ENCODE measurements at places on chromosomes 13 and 19.
A peak's percentile ranks its signal among the peaks of the same experiment; 100 is the strongest.

DNA sequence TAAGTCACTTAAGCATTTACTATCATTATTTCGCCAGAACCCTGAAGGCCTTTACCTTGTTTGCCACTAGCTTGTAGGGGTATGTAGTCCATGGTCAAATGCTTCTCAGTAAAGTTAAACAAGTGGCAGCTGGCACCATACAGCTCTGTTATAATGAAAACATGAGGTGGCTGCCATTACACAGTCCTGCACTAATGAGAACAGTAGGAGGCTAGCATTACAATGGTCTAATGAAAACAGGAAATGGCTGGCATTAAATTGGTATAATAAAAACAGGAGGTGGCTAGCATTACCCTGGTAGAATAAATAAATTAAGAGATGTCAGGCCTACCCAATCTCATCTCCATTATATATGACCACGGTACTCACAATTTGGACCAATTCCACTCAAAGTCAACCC is 107.5 kb downstream of the PCDH17 start:
- no peak for DNase-seq

- no peak for DNase-seq
These were observed 31.0 kb downstream of the PIP5K1C start for GRCh38 chr19:3669082-3669946.

- no peak for DNase-seq
These were observed 1.4 kb upstream of the RAVER1 start for GRCh38 chr19:10334588-10335351.

- DNase-seq, result no peak
These were observed 50.6 kb upstream of the MTIF3 start for GRCh38 chr13:27500806-27501534.

DNA sequence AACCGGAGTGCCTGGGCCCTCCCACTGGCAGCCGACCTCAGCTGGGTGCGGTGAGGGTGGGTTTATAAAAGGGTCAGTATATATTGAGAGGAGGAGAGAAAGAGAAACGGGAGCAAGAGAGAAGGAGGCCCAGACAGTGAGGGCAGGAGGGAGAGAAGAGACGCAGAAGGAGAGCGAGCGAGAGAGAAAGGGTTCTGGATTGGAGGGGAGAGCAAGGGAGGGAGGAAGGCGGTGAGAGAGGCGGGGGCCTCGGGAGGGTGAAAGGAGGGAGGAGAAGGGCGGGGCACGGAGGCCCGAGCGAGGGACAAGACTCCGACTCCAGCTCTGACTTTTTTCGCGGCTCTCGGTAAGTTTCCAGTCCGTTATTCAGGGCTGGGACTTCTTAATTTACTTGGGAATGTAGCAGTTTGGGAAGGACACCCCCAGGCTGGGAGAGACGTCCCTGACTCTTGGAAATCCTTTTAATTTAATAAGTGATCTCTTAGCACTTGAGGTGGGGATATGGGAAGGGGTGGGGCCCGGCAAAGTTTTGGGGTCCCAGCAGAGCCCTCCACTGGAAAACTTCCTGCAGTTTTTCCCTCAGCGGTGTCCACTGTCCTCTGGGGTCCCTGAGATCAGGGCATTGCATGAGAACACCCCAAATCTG is at the start of gene EMP3:
Gene EMP3, plus strand, starts transcription at position 288 of the 646 bp plus-strand sequence. CDS start 1,293 bp downstream, outside the sequence.
- DNase-seq, result peak; percentile 79

GRCh38 chr13:51922771-51923480 is 61.2 kb downstream of the CCDC70 start:
- DNase-seq, result no peak

- DNase-seq, result no peak
These were observed 12.5 kb downstream of the EPN1 start for GRCh38 chr19:55687281-55688201.

- DNase-seq, result no peak
These were observed 3.1 kb downstream of the TEX29 start for GRCh38 chr13:111323549-111323948.

GRCh38 chr13:98581971-98582702 is 5.2 kb upstream of the STK24 start:
- DNase-seq, result no peak

DNA sequence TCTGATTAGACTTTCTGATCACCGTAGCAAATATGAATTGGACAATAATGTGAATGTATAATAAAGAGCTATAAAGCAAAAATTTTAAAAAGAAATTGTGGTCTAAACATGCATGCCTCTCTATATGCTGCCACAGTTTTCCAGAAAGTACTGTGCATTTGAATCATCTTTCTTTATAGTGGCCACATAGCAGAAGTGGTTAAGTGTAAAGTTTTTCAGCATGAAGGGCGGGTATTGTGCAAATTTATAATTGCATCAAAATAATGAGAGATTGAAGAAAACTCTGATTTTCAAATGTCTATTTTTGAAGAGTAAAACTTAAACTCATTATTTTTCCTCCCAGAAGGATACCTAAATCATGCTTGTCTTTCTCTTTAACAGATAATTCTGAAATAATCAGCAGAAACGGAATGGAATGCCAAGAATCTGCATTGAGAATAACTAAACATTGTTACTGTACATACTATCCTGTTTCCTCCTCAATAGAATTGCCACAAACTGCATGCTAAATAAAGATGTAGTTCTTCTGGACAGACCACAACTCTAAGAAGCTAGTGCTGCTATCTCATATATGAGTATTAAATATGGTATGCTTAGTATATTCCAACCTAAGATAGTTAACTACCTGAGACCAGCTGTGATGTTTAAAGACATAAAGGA is 42.9 kb upstream of the RAP2A start:
- DNase-seq, result no peak

DNA sequence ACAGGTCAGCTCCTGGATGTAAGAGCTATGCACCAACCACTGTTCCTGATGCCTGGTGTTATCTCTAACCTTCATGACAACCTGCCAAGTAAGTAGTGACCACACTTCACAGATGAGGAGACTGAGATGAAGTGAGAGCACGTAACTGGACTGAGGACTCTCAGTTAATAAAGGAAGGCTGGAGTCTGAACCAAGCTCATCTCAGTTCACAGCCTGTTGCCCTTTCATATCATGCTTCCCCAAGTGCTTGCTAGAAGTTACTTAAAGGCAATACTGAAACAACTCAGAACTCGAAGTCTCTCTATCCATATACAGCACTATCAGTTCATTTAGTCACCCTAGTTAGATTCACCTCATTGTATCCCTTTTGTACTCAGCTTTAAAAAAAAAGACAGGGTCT is 119.7 kb downstream of the ABCC4 start:
- no peak for DNase-seq

DNA sequence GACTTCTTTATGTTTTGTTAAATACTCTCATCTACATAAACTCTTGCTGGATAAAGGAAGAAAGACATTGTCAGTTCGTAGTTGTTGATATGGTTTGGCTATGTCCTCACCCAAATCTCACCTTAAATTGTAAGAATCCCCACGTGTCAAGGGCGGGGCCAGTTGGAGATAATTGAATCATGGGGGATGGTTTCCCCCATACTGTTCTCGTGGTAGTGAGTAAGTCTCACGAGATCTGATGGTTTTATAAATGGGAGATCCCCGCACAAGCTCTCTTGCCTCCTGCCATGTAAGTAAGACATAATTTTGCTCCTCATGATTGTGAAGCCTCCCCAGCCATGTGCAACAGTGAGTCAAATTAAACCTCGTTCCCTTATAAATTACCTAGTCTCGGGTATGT is 3.6 kb downstream of the ADGRE1 start:
- DNase-seq, result no peak

- no peak for DNase-seq
These were observed 457.3 kb downstream of the FGF14 start for GRCh38 chr13:101944521-101944920.

DNA sequence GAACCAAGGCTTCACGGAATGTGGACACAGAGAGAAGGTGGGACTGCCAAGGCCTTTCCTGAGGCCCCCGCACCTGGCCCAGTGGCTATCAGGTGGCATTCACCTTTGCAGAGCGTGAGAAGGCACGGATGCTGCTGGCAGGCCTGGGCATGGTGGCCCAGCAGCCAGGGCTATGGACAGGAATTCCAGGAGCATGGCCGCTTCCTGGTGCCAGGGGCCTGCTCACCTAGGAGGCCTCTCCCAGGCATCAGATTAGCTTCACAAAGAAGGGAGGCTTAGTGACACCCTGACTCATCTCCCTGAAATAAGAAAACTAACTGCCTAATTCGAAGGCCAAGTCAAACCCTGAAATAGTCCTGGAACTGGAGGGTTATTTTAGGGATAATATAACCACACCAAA is 155.8 kb downstream of the TEX29 start:
- no peak for DNase-seq

DNA sequence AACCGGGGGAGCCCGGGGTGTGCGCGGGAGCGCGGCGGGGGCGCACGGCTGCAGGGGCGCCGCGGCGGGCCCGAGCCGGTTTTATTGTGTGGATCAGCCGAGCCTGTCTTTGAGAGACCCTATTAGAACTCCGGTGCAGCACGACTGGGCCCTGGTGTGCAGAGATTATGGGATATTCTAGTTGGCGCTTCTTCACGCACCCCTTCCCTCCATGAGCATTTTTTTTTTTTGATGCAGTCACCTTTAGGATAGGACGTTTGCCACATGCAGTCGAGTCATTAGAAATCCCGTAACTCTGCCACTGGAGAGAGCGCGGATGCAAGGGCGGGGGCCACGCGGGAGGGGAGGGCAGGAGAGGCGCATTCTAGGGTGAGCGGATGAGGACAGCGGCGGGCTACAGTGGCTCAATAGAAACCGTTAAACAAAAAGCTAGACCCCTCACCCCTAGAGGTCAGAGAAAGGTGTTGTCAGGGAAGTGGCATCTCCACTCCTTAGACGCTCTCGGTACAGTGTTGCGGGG is 3.7 kb downstream of the FGF9 start:
- DNase-seq, result no peak

DNA sequence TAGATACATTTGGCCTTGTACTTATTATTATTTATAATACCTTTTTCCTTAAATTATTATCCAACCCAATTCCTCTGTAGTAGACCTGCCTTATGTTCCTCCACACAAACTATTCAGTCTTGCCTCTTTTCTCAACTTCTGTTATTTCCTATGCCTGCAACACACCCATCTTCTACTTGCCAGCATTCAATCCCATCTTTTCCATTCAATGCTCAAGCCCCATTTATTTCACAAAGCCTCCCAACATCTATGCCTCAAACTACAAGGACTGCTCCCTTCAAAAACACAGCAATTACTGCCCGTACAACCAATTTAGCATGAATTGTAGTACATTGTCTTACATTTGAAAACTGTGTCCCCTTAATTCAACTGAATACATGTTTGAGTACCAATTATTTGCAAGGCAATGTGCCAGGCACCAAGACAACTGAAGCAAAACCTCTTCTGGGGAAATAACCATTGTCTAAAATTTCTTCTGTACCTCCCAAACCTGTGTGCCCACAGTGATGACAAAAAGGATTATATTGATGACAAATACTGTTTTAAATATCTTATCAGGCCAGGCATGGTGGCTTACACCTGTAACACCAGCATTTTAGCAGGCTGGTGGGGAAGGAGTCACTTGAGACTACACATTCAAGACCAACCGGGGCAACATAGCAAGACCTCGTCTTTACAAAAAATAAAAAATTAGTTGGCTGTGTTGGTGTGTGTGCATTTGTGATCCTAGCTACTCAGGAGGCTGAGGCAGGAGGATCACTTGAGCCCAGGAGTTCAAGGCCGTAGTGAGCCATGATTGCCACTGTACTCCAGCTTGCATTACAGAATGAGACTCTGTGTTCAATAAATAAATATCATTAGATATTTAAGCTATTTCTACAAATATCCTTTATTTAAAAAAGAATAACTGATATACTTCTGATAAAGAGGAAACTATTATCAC is 35.1 kb downstream of the ELF1 start:
- no peak for DNase-seq

DNA sequence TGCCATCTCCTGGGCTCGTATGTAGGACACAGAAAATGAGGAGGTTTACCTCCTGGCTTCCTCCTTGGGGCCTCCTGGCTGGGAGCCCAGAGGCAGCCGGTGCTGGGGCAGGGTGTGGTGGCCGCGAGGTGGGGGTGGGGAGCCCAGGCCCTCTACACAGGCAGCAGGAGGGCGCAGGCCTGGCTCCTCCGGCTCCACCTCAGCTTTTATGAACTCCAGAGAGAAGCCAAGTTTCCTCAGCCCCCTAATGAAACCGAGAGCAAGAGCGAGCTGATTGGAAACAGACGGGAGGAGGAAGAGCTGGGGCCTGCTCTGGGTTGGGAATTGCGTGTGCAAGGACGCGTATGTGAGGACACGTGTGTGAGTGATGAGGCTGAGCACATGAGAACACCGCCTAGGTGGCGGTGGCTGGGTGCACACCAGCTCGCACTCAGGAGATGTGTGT is 23.1 kb downstream of the LYL1 start:
- no peak for DNase-seq

- DNase-seq, result no peak
These were observed 543.7 kb downstream of the EFNB2 start for GRCh38 chr13:105991622-105992277.

DNA sequence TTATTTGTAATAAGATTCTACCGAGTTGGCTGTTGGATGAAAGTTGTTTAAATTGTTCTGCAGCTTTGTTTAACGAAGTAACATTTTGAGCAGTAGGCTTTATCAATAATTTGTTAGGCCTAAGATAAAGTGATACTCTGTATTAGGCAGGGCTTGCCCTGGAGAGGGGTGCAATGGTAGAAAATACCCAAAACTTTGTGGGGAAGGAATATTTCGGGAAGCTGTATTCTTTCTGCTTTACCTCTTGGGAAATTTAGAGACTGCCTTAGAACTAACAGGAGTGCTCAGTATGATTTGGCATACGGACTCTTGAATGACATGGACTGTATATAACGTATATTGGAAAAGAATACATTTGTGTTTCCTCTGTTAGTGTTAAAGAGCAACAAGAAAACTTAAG is 2.5 kb downstream of the PDS5B start:
- DNase-seq, result no peak

GRCh38 chr13:91232716-91233115 is 114.8 kb upstream of the MIR17HG start:
- no peak for DNase-seq

- no peak for DNase-seq
These were observed 519 bp downstream of the PTPRS start for GRCh38 chr19:5339950-5340636.

DNA sequence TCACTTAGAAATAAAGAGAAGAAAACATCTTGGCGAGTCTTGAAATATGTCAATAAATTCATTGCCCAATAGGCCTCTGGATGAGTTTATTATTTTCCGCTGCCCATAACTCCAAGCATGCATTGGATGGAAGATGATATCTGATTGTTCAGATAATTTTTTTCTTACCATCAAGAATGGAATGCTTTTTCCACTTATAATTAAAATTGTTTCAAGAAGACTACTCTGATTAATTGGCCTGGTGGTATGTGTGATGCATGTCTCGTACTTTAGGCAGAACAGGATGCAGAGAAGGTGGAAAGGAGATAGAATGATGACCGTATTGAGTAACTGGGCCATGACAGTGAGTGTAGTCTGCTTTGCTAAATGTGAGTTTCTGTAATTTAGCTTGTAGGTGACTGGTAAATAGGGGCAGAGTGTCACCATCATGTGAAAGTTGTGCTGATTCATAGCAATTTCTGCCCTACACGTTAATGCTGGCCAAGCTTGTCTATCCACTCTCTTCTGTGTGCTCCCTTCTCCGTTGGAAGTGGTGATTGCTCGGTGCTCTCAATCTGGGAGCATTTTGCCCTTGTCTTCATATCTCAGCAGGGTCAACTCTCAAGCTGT is 13.5 kb upstream of the SPATA13 start:
- DNase-seq, result no peak

Data from stimulated activated CD8-positive, alpha-beta memory T cell treated with anti-CD3 and anti-CD28 coated beads, Interleukin-7, amount 100 ng/mL, for 4 hours (primary cell).